ENCODE measurements at places on chromosomes 3 and 15.

- no peak for DNase-seq
Measured at GRCh38 chr15:27491666-27492621, 521.0 kb downstream of the GABRG3 start.

DNA sequence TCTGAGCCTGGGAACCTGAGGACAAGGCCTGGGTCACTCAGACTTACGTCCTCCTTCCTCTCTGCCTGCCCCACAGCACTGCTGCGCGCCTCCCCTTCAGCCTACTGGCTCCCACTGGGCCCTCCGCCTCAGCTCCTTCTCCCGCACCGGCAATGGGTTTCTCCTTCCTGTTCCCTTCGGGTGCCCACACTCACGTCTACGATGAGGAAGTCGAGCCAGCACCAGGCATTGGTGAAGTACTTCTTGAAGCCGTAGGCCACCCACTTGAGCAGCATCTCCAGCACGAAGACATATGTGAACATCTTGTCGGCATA, 70.0 kb downstream of the EXOG start:
- DNase-seq: no peak

GRCh38 chr15:49315391-49315823, 107.6 kb upstream of the FGF7 start:
- no peak for DNase-seq

- DNase-seq: no peak
Measured at GRCh38 chr15:50810128-50810527, 44.6 kb upstream of the SPPL2A start.

DNA sequence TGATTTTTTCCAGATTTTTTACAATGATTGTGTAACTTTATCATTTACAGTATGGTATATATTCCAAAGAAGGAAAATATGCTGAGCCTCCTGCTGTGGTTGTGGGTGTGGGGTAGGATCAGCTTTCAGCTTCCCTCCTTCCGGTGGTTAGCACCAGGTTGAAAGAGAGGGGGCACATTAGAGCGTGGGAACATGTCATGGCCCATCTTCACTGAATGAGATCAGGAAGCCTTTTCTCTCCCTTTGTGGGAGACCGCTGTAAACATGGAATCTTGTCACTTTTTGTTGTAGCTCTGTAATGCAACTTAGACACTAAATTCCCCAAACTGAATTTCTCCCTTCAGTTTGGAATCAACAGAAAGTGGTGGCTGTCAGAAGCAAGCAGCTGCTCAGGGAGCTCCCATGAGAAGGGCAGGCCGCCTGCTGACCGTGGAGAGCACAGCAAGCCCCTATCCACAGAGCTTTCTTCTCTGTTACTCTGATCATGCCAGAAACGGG, 86.7 kb upstream of the LIMD1 start:
- DNase-seq: no peak

DNA sequence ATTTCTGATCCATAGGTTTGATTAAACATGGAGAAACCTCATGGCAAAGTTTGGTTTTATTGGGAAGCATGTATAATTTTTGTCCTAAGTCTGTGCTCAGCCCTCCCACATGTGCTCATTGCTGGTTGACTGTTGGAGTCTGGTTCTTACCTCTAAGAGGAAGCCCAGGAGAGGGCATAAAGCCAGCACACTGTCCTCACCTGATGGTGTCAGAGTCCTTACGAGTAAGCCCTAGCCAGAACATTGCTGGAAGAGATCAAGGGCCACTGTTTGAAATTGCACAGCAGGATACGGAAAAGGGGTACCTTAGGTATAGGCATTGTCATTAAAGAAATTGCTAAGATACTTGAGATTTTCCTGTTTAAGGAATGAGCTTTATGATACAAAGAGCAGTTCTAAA, 21.3 kb downstream of the MLH1 start:
- no peak for DNase-seq

DNA sequence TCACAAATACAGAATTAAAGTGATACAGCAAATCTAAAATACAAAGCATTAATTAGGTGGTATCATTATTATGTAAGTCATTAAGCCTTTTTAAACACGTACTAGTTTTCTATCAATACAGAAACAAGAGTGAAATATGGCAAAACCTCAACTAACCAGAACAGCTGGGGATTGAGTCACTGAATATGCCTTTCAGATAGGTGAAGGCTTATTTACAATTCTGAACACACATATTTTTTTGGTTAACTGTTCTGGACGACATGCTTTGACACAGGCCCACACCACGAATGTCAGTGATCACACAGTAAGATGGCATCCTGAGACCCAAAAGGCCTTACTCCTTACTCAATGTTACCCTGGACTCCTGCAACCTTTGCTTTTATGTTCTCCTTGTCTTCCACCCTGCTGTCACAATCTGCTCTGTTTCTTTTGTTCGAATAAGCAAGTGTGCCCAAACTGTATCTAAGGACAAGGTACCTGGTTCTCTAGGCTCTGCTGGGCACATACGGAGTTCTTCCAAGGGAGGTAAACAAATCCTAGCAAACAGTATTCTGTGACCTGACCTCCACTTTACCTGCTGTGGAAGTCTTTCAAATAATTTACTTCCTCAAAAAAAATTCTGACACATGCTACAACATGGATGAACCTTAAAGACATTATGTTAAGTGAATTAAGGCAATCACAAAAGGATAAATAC, 7.0 kb downstream of the SFMBT1 start:
- no peak for DNase-seq

DNA sequence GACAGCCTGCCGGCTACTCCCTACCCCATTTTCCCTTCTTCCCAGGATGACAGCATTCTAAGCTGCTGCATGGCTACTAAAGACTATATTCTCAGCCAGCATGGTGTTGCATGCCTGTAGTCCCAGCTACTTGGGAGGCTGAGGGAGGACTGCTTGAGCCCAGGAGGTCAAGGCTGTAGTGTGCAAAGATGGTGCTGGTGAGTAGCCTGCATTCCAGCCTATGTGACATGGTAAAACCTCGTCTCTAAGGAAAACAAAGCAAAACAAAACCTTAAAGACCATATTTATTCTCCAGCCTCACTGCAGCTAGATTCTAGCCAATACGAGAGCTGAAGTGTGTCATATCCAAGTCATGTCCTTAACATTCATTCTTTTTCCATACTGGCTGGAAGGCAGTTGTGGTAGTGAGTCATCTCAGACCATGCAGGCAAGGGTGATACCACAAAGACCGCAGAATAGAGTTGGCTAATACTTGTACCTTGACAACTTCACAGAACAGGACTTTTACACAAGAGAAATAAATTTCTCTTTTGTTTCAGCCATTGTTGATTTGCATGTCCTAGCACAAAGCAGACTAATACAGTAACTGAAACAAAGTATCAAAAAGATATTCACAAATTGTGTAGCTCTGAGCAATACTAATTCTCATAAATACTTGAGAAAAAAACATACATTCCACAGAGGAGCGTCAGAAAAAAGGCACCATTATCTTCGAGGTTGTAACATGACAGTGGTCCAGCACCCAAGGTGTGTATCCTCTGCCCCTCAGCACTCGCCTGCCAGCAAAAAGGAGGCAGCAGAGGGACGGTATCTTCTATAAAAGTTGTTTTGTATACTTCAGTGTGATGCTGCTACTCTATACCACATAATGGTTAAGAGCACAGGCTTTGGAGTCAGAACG, 14.8 kb downstream of the PBRM1 start:
- DNase-seq: peak; percentile 93

- peak; percentile 78 for DNase-seq
Measured at GRCh38 chr3:42066516-42067181, 24.5 kb upstream of the TRAK1 start.

GRCh38 chr3:187026317-187026670, 96.0 kb downstream of the ST6GAL1 start:
- no peak for DNase-seq

DNA sequence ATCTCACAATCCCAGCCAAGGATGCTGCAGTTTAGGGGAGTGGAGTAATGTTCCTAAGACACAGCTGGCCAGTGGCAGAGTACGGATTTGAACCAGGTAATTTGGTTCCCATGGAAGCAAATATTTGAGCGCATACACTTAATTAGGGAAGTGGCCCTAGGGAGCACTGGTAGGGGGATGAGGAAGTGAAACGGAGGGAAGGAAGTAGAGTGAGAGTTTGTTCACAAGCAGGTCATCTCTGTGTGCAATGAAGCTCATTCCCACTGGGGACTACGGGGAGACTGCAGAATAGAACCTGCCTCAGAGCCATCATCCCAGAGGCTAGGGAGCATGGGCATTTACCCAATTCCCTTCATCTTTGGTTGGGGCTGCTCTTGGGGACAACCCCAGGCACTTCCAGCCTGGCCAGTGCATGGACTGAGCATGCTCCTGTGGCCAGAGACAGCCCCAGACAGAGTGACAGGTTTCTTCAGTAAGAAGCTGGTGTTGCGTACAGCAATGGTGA, 317.2 kb upstream of the PROK2 start:
- DNase-seq: no peak

GRCh38 chr3:141413801-141414689, 45.7 kb downstream of the ZBTB38 start:
- DNase-seq: no peak

DNA sequence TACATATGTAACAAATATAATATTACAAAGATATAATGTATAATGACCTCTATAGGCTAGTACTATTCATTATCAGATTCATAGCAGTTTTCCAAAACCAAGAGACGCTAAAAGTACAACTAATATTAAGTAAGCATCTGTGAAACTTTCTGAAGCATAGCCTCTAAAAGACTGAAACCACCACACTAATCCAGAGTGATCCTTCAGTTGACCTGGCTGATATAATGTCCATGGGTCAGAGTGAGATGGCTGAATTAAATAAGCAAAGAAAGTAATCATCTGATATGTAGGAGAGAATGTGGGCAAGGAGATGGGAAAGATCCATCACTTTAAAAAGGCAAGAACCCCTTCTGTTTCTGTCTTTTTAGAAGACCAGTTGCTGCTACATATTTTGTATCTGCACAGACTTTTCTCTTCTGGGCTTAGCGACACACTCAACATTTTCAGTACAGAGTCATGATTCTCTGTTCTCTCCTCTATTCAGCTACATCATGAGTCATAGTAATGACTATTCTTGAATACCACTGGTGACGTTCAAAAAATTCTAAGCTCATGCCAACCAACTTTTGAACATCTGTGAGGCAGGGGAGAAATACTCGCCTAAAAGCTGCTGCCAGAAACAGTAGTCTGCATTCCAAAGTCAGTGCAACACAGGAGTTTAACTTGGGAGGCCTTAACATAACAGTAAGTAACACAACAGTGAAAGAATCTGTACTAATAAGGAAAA, 149.6 kb downstream of the MAGI1 start:
- peak; percentile 43 for DNase-seq

GRCh38 chr15:90336705-90337141, 15.4 kb upstream of the ZNF774 start:
- no peak for DNase-seq
